ENCODE measurements at places on chromosomes 1 and 21.
A peak's percentile ranks its signal among the peaks of the same experiment; 100 is the strongest.

DNA sequence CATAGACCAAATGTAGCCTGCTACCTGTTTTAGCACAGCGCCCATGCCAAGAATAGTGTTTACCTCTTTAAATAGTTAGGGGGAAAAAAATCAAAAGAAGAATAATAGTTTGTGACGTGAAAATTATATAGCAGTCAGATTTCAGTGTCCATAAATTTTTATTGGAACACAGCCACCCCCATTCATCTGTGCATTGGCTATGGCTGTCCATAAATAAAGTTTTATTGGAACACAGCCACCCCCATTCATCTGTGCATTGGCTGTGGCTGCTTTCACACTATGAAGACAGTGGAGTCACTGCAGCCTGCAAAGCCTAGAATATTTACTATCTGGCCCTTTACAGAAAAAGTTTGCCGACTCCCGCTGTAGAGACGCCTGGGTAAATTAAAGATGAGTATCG is 20.9 kb downstream of the EPHX1 start:
- no peak for DNase-seq

GRCh38 chr1:22325531-22326371 is 125.9 kb upstream of the ZBTB40 start:
- DNase-seq, result no peak

- DNase-seq, result no peak
Observed at GRCh38 chr1:94768036-94768435, 52.1 kb upstream of the SLC44A3 start.

DNA sequence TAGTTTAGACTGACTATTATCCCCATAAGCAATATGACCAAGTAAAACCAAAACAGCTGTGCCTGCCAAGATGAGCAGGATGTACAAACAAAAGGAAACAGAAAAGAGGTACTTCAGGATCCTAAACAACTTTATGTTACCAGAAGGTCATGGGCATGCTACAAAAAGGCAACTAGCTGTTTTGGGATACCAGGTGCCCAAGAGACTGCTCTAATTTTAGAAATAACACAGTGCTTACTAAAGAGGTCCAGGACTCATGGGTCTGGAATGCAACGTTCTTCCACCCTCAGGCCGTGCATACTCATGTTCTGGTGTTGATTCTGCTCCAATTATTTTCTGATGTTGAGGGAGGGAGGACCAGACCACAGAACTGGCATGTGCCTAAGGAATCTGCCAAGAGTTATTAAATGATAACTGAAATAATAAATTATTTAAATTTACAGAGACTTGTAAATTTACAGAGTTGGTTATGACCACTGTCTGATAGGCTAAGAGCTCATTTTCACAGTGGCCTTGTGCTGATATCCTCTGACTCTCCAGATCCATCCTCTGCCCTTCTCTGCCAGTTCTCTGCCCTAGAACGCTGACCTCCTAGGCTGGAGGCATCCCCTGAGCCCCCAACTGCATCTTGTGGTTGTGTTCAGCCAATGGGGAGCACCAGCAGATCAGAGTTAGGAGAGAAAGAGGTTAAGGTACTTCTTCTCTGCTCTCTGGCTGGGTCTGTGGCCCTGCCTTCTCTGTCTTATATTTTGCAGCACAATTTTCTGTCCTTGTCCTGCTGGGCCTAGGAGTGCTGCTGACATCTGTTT is 37.7 kb upstream of the BCL10 start:
- no peak for DNase-seq

DNA sequence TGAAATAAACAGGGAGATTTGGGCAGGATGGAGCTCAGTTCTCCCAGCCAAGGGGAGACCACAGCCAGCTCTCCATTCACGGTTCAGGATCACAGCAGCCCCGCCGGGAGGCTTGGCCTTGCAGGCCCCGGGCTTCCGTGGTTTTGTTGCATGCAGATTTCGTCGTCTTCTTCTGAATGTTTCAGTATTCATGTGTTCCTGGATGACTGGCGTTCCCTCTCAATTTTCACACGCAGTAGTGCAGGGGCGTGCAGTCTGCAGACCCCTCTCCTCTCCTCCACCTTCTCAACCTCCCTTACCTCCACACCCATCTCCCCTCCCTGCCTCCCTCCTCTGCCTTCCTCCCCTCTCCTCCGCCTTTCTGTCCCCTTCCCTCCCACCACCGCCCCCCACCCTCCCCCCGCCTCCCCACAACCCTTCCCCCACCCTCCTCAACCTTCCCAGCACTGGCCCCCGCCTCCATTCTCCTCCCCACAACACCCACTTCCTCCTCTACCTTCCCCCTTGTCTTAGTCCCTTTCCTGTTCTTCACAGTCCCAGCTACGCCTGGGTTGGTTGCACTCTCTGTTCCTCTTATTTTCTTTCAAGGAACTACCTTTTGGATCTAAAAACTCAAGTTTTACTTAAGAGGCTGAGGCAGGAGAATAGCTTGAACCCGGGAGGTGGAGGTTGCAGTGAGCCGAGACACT is 8.4 kb upstream of the SLC19A1 start:
- DNase-seq, result peak; percentile 62

- DNase-seq, result no peak
Observed at GRCh38 chr1:22188914-22189313, 46.0 kb upstream of the WNT4 start.

DNA sequence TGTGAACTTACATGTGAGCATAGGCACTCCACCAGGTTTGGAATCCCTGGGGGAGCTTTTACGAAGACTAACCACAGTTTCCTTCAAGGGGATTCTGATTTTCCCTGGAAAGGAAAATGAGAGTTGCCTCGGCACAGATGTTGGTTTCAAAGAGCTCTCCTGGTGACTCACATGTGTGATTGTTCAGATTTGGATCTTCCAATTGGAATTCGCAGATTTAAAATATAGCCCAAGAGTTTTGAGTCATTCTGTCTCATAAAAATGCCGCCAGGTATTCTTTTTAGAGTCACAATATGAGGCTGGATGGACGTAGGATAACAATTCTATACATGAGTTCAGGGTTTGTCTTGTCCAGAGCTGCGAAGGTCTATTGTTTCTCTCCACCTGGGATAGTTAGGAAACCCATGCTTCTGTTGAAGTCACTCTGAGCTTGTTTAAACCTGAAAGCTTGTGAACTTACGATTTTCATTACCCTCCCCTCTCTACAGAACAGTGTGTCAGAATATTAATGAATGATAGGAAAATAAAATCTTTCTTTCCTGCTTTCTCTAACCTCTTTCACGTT is 64.9 kb downstream of the TGFB2 start:
- DNase-seq, result no peak

DNA sequence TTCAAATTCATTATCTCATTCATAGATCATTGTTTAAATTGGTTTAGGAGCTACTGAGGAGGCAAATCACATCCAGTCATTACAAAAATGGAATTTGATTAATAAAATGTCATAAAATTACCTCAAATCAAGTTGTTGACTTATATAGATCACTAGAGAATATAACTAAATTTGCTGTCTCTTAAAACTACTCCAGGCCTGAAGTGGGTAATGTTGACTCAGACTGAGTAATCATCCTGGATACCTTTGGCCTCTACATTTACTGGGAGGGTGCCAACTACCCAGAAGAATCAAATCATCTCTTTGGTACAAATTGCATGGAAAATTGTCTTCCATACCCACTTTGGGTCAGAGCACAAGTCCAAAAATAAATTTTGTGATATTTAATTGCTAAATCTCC is 191.2 kb upstream of the GREM2 start:
- no peak for DNase-seq

DNA sequence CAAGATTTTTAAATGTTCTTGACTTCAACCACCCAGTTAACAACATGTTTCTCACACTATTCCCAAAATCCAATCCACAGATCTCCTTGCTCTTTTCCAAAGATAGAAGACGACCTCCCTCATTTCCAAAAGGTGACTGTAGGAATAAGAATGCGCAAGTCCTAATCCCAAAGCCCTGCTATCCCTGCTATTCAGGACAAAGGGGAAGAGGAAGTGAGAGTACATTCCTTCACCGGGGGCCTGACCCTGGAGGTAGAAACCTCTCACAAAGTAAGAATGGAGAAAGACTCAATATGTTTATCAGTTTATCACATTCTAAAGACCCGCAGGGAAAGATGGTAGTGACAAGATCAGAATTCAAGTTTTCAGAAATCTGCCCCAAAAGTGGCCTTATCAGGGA is 55.7 kb downstream of the PLEKHA6 start:
- no peak for DNase-seq

GRCh38 chr1:172540635-172541034 is 7.7 kb downstream of the SUCO start:
- no peak for DNase-seq

GRCh38 chr21:29654203-29654602 is 285.6 kb downstream of the GRIK1 start:
- no peak for DNase-seq

DNA sequence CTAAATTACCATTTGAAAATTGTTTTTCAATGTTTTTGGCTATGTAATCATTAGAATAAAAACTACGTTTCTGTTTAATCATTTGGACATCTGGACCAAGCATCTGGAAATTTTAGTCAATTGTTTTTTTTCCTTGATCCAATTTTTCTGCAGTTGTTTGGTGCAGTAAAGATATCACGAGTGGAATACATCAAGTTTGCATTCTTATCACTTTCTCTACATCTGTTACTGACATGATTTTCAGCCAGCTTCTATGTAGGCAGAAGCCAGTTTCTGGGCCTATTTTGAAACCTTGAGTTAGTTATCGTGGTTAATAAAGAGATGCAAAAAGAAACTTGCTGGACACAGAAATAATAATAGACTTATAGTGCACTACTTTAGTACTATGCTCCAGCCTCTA is 277.9 kb upstream of the ADAMTS5 start:
- DNase-seq, result no peak

DNA sequence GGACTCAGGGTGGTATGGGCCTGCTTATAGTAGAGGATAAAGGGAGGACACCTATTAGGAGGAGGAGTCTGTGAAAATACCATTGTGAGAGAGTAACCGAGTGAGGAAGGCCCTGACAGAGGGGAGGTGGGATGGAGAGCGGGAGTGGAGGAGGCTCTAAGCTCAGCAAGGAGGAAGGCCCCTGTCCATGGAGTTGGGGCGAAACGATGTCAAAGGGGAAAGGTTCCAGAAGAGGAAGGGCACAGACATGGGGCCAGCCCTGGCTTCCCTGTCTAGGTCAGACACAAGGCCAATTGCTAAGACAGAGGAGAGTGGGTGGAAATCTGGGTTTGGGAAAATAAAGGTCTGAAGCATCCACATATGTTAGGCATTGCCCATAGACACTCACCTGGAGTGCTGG is 44.2 kb downstream of the ELK4 start:
- no peak for DNase-seq

DNA sequence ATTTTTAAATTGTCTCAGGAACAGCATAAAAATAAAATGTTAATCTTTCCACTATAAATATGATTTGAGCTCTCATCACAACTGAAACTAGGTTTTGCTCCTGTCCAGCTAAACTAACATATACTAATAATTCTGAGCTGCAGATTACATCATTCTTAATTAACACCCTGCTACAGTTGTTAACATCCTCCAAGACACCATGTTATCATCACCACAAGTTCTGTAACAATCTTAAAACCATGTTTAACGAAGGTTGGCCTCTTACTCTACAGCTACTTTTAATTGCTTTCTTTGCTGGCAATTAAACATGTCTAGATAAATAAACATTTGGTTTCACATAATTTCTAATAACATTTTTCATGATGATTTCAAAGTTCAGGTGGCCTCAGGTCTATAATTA is 240.9 kb downstream of the FAF1 start:
- DNase-seq, result no peak

DNA sequence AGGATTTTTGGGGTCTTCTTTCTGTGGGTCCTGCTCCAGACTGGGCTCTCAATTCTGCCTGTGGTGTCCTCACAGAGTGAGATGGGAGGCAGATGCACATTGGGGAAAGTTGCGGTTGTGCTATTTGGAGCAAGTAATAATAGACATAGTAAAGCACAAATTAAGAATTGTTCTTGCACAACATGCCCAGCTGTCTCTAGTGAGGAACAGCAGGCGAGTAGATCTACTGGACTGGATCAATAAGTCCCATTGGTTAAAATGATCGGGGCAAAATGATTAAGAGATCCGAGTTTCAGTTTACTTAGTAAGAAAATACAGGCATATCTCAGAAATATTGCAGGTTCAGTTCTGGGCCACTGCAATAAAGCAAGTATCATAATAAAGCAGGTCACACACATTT is 448.3 kb upstream of the PROX1 start:
- no peak for DNase-seq

- no peak for DNase-seq
Observed at GRCh38 chr1:191804311-191804710, 354.0 kb upstream of the RGS18 start.

DNA sequence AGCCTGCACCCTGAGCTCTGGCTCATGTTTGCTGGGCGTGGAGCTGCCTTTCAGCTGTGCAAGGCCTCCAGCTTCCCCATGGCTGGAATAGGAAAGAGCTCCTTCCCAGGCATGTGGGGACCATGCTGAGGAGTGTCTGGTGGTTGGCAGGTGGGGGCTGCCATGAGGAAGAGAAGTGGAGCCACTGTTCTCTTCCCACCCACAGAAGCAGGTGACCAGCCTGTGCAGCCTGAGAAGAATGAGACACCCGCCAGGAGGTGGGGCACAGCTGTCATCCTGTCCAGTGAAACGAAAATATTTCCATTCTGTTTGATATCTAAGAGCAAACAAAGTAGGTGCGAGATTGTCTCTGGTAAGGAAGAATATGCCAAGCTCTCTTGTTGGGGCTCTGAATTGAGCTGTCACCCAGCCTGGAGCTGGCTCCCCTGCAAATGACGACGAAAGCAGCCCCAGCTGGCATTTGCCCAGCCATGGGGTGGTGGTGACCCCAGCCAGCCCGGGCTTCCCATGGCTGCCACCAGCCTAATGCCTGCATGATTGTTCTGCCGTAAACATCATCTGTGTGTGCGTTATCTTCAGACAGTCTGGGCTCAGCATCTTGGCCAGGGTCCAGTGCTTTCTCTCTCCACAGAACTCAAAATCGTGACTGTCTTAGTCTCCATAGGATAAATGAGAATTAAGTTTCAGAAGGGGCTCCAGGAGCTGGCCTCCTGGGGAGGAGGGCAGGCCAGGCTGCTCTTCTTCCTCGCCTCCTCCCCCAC is 429.8 kb upstream of the VAMP3 start:
- DNase-seq, result no peak

GRCh38 chr1:17412093-17412870 is 27.2 kb downstream of the RCC2 start:
- no peak for DNase-seq

- DNase-seq, result no peak
Observed at GRCh38 chr1:240031414-240031813, 60.3 kb upstream of the FMN2 start.

Data from activated CD8-positive, alpha-beta T cell treated with anti-CD3 and anti-CD28 coated beads, Interleukin-2, amount 10 ng/mL, durations not matched to agents 7 days and 5 days (primary cell).